ENCODE measurements at places on chromosomes 4 and X.

GRCh38 chr4:182212211-182212761, 30.9 kb upstream of the TENM3 start:
- no peak for DNase-seq

DNA sequence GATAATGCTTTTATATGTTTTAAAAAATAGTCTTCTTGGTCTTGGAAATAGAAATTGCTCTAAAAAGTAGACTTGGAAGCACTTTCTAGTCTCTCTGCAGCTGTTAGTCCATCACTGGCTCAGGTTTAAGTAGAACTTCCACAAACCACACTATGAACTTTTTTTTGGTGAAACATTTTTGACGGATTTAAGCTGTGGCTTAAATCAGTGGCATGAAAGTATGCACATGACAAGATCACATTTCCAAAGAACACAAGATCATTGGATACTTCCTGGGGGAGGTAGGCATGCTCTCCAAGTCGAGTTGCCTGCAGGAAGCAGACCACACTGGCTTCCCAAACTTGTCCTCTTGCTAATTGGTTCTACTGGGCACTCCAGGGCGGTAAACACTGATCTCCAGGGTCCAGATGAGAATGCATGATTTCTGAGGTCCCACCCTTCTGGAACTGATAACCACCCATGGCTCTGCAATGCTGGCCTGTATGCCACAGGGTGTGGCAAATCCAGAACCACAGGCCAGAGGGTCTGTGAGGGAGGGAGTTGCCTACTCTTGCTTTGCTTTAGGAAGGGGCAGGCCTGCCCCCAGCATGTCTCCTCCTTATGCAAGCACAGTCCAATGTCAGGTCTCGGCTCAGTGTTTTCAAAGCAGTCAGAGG, 331.9 kb upstream of the SFRP2 start:
- no peak for DNase-seq

GRCh38 chrX:10129229-10129628, 27.5 kb upstream of the CLCN4 start:
- DNase-seq, result no peak

GRCh38 chr4:54144661-54145171, 44.8 kb downstream of the GSX2 start:
- no peak for DNase-seq

DNA sequence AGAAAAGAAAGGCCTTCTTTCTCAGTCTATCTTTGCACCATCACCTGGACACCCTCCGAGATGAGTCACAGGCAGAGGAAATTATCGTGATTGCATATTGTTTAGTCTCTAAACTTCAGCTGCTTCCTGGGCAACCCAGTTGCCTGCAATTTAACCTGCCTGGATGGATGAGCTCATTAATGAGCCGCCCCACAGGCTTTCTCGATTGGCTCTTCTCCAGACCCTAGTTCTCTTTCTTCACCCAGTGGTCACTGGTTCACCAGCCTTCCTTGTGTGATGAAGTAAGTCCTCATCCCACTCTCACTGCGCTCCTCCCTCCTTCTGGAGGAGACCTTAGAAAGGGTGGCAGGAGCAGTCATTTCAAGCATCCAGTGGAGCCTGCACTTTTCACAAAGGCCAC, 94.4 kb downstream of the SOWAHB start:
- no peak for DNase-seq

DNA sequence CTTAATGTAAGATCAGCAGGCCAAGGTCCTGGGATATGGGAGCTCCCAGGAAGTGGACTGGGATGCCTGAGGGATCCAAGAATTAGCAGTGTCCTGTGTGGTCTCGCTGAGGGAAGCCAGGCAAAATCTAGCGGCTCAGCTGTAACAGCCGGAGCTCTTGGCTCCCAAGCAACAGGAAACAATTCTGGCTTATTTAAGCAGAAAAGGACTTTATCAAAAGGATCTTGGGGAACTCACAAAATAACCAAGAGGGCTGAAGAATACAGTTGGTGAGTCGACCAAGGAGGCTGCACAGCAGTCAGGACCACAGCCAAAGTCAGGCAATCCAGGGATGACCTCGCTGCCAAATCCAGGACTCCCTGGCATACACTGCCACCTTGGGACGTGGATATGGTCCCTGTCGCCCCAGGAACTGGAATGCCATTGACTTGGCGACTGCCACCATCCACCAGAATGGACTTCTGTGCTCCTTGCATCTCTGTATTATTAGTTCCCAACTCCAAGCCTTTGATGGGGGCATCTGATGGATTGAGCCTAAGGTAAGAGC, 165.3 kb upstream of the BCOR start:
- no peak for DNase-seq

DNA sequence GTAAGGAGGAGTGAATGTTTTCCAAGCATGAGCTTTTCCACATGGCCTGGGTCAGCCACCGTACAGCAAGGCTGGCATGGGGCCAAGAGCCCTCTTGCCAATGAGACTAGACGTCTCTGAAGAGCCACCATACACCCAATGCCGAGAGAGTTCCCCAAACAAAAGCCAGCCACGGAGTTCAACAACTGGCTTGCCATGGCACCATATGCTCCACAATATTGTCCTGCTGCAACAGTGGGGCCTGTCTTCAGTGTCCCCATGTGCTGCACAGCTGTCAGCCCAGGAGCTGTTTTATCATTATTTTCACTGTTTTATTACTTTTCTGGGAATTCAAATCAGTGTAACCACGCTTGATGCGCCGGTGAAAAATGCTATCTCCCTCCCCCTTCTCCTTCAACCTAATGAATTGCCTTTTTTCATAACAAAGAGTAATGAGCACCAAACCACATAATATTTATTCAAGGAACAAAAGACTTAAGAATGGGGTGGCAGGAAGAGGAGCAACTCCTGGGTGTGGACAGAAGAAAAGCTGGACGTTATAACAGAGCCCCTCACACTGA, 18.4 kb downstream of the MAML3 start:
- no peak for DNase-seq

GRCh38 chr4:85741381-85741780, 266.4 kb downstream of the ARHGAP24 start:
- DNase-seq, result no peak

- DNase-seq, result no peak
Observed at GRCh38 chr4:7612311-7612897, 177.7 kb upstream of the PSAPL1 start.

- DNase-seq, result no peak
Observed at GRCh38 chr4:164081801-164082200, 587.3 kb downstream of the TMA16 start.

- no peak for DNase-seq
Observed at GRCh38 chrX:46727441-46727840, 31.5 kb downstream of the SLC9A7 start.

- no peak for DNase-seq
Observed at GRCh38 chrX:153736871-153737441, 12.3 kb downstream of the ABCD1 start.

DNA sequence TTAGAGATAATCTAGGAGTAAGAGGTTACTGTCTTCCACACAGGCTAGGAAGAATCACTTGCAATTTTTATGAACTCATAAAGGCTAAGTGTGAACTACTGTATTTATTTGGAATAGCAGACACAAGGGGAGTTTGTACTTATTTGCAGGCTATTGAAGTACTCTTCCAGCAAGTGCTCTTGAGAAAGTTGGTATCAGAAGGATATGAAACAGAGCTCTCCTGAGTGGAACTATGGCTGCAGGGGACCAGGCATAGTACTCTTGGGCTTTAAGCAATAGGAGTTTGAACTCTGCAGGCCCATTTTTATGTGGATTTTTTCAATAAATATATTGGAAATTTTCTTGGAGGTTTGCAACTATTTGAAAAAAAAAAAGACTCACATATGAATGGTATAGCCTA, 756.3 kb upstream of the ATOH1 start:
- DNase-seq, result no peak
